ENCODE measurements at places on chromosomes 3 and 15.

- no peak for DNase-seq
Measured at GRCh38 chr3:111870620-111871019, 11.6 kb downstream of the PHLDB2 start.

DNA sequence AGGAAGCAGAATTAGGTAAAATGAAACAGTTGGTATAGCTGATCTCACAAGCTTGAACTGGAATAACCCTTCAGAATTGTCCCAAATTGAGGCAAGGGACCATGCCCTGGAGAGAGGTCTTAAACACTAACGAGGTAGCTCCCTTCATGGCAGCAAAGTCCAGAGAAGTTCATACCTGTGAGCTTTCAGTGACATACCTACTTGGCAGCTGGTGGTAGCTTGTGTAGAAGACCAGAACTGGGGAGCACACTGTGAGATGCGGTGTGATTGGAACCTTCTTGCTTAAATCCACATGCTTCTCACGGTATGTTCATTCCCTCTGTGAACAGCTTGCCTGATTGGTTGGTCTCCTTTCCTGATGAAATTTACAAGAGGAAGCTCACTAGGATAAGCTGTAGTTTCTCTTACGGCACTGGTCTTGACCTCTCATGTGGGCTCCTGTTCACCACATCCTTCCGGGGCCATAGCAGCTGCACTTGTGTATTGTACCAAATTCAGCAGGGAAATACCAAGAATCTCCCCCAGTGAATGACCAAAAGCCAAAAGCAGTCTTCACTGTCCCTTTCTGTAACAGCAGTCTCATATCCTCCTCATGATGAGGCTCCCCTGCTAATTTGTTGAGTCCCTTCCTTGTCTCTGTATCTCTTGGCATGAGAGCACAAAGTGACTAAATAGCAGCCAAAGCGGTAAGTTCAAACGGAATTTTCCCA, 483.7 kb upstream of the FRG2C start:
- DNase-seq: no peak

- DNase-seq: no peak
Measured at GRCh38 chr15:37221671-37222145, 121.4 kb upstream of the MEIS2 start.

GRCh38 chr3:8319935-8320634, 181.5 kb upstream of the LMCD1 start:
- no peak for DNase-seq
